ENCODE measurements at places on chromosomes 1 and 21.
A peak's percentile ranks its signal among the peaks of the same experiment; 100 is the strongest.

DNA sequence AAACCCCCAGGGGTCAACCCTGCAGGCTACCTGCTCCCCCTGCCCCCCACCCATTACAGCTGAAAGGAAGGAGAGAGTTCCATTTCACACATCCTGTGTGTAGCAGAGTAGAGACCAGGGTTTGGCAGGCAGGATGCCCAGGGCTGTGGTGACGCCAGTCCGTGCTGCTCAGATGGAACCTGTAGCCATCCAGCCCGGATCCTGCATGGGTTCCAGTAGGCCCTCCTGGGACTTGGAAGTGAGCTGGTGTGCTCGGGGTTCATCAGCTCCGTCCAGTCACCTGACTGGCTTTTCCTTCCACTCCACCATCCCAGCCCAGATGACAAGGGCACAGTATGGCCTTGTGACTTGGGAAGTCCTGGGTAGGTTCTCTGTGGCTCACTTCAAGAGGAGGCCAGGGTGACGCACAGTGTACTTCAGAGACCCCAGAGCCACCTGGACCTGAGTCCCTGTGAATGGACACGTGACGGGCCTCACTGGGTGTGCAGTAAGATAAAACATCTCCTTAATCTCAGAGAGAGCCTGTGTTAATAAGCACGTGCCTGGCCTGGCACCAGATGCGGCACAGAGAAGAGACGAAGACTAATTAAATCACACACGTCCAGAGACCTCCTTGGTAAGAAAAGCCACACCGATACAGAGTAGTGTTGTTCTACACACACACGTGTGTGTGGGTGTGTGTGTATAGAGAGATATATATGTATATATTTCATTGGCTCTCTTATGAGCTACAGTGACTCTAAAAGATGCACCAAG, 16.0 kb downstream of the ITPKB start:
- DNase-seq: no peak

DNA sequence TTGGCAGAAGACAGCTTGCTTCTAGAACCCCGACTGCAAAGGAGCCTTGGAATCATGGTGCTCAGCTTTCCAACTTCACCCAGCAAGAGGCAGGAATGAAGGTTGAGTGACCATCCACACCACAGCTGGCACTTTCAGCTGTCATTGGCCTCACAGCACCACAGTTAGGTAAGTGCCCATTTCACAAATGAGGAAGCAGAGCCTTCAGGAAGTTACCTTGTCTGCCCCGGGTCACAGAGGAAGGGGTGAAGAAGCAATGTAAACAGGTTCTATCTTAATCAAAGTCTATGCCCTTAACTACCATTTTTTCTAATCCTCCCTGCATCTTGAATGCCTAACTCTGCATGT, 156.0 kb downstream of the GLUL start:
- peak; percentile 44 for DNase-seq

DNA sequence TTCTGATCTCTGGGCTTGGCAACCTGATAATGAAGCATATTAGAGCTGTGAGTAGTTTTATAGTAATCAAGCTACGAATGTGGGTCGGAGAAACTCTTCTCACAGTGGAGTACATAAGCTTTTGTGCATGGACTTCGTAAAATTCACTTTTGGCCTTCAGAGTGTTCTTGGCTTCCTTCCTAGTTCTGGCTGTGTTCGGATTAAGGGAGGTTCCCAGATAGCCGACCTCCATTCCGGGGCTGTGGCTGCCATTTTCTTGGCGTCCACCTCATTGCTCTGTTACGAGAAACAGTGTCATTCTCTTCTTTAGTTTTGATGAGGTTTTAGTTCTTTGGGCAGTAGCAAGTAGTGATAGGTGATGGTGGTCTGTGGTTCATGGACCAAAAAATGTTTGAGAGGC, 26.3 kb downstream of the CAMTA1 start:
- no peak for DNase-seq

GRCh38 chr1:56099766-56100265, 479.5 kb downstream of the PLPP3 start:
- no peak for DNase-seq

DNA sequence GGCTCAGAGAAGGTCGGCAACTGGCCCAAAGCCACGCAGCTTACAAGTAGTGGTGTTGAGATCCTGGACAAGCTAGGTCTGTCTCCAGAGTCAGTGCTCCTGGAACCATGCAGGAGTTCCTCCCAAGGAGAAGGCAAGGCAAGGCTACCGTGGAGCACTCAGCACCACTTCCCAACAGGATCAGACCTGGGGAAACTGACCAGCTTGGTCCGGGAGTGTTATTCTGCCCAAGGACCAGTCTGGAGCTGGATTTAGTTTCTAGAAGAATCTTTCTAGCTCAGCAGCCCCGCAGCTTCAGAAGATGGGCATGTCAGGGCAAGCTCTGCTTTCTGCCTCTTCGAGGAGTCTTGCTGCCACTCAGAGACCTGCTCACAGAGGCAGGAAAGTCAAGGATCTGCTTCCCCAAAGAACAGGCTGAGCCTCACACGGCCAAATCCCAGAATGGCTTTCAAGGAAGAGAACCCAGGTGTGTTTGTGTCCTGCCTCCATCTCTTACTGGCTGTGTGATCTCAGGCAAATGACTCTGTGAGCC, 302.8 kb downstream of the MATN1 start:
- no peak for DNase-seq

GRCh38 chr1:7265771-7266371, 480.6 kb downstream of the CAMTA1 start:
- DNase-seq: peak; percentile 46

DNA sequence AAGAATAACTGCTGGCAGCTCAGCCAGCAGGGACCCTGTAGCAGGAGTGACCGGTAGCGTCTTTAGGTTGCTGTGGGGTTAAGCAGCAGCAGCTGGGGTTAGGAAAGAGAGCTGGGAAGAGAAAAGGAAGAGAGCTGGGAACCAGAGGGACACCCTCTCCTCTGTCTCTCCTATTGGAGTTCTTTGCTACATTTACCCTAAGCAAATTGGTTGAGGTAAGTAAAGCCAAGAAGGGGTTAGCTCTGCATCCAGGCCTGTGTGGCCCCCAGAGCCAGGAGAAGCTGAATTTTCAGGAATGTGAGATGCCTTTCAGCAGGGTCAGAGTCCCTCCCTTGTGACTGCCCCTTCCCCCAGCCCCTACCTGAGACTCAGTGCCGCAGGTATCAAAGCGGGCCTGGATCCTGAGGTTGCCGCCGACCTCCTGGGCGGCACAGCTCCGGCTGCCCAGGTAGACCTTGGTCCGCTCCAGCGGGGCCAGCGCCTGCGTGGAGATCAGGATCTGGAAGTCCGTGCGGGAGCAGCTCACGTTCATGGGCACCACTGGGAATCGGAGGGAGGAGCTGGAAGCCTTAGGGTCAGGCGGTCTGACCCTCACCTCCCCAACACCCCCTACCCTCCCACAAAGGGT, 16.4 kb downstream of the CDCP2 start:
- no peak for DNase-seq

DNA sequence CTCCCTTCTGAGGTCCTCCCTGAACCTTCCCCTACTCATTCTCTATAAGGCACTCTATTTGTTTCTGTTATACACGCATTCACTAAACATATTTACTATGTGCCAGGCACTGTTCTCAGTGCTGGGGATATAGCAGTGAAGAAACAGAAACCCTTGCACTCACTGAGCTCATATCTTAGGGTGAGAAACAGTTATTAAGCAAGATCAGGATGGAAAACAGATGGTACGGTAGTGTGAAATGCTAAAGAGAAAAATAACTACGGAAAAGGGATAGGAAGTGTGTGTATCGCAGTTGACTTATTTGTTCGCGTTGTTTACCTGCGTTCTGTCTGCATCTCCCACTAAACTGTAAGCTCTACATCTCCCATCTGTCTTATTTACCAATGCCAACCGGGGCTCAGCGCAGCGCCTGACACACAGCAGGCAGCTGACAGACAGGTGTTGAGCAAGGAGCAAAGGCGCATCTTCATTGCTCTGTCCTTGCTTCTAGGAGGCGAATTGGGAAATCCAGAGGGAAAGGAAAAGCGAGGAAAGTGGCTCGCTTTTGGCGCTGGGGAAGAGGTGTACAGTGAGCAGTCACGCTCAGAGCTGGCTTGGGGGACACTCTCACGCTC, 572 bp downstream of the CYB5RL start:
- DNase-seq: no peak

- DNase-seq: no peak
These were observed 594.6 kb downstream of the PTPRU start for GRCh38 chr1:29830916-29831315.

DNA sequence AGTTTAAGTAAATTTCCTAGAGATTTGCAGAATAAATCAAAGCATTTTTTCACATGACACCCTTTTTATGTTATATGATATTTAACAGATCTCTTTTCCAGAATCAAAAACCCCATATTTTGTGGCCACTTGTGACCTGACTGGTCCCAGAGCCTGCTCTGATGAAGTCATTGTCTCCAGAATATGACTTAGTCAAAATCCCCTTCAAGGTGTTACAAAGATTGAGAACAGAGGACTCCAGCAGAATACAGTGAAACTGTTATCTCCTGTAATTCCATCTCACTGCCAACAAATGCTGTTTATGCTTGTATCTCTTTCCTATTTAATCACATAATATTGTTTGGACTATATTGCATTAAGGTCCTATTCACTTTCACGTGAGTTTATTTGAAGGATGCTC, 25.6 kb downstream of the RGS1 start:
- no peak for DNase-seq

GRCh38 chr1:187838335-187839293, 1009.9 kb downstream of the PLA2G4A start:
- DNase-seq: no peak

- DNase-seq: peak; percentile 40
These were observed 33.0 kb downstream of the LAMC2 start for GRCh38 chr1:183218971-183219615.

DNA sequence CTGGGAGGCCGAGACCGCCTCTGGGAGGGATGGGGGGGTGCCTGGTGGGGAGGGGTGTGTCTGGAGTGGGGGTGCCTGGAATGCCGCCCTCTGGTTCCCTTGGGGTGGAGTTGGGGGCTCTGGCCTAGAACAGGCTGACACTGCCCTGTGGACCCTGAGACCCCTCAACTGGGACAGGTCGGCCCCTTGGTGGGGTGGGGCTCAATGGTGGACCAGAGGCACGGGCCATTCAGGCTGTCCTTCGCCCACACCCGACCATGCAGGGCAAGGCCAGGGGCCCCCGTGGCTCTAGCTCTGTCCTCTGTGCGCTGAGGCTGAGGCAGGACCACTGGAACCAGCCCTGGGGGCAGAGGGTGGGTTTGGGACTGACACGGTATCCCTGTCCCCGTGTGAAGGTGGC, 14.7 kb downstream of the PFKL start:
- DNase-seq: no peak

- no peak for DNase-seq
These were observed 17.2 kb upstream of the FGGY start for GRCh38 chr1:59279645-59280044.

DNA sequence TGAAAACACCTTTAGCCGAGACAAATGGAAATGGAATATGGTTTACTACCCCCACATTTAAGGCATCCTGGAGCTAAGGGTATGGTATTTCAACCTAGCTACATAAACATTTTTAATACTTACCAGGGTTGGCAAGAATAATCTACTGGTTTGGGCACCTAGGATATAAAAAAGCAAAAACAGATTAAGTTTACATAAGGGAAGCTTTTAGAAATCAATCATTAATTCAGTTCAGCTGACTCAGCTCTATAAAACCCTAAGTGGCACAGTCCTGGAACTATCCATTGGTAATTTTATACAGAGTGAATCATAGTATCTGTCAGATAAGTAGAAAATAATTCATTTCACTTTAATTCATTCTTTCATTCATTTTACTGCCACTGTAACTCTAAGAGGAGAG, 355.2 kb downstream of the VAV3 start:
- no peak for DNase-seq

DNA sequence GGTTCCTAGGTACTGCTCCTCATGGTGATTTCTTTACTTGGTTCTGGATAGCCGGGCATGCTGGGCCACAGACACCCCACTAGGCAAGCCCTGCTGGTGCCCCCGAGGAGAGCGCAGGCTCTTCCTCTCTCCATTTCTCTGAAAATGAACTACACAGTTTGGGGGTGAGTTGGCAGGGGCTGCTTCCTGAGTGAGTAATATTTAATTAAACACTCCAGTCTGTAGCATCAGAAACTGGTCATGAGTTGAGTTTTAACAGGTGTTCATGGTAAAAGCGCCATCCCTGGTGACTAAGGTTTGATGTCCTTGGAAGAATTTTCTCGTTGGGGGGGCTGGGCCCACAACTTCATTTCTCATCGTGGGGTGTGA, 1.7 kb downstream of the SPSB1 start:
- no peak for DNase-seq

- DNase-seq: no peak
These were observed 54.9 kb upstream of the NBPF3 start for GRCh38 chr1:21385022-21385421.

DNA sequence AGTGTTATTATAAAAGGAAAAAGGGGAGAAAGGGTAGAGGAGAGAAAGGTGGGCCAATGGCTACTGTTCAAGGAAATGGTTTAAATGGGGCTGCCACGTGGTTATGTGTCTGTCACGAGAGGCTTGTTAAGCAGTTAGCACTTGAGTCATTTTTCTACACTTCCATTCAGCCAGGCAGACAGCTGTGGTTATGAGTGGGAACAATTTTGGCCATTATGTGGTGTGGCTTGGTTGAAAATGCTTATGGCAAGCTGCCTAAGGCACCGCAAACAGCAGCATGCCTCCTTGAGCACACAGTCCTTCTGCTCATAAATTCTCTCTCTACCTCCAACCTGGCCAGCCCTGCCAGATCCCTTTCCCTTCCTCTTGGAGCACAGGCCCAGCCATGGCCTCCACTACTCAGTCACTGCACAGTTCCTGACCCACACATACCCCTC, 3.2 kb upstream of the SRM start:
- DNase-seq: peak; percentile 81

DNA sequence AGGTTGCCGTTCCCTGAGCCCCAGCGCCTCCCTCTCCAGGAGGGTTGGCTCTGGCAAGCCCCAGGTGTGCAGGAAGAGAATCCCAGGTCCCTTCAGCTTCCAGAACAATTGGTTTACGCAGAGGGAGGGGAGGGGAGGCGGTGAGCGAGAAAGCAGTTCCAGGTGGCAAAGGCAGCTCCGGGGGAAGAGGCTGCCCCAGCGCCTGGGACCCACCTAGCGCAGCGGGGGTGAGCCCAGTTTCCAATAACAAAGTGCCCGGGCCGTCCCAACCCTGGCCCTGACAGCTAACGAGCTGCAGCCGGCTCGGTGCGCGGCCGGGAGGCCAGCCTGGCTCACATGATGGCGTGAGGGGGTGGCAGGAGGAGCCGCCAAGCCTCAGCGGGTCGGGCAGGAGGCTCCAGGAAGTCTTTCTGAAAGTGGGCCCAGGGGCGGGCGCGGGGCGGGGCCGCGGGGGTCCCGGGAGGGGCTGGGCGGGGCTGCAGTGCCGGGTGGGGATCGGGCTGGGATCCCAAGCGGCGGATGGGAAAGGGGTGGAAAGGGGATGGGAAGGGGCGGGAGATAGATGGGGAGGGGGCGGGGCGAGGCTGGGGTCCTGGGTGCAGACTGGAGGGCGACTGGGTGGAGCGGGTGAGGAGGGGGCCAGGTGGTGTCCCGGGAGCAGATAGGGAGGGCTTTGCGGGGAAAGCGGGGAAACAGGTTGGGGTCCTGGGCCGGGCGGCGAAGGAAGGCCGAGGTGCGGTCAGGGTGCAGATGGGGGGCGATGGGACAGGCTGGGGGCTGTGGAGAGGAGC, 22.8 kb downstream of the DHRS3 start:
- DNase-seq: no peak

GRCh38 chr1:17579951-17580939, 40.7 kb downstream of the ARHGEF10L start:
- no peak for DNase-seq
